ENCODE measurements at places on chromosomes 4 and X. TPM values are rescaled to one million over a fixed set of nuclear protein-coding genes. Genes with fewer than 3 reads are reported as not detected.

DNA sequence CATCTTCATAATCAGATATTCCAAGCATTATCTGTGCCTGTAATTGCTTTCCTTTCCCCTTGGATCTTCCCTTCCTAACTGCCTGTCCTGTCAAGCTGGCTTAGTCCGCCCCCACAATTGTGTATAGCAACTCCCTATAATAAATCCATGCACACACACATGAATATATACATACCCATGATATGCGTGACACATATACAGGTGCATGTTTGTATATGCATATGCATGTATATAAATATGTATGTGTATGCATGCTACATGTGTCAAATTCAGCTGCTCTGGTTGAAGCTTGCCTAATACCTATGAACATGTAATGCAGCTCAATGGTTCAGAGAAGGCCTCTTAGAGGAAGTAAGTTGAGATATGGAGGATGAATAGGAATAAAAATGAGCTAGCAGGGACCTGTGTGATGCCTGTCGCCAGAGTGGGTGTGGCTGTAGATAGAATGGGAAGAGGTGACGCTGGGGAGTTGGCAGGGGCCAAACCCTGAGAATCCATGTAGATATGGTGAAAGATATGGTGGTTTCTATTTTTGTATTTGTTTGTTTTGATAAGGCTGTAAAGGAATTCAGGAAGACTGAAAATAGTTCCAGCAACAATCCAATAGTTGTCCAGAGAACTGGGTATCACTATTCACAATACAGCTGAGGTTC is 595.0 kb upstream of the BOD1L1 start:
- no peaks in the 10 kb centered on the region for H3K36me3 ChIP-seq
- no peaks in the 10 kb centered on the region for H3K4me1 ChIP-seq
- H3K27me3 ChIP-seq: no peaks in the 10 kb centered on the region
- no peak overlapping the region for H3K27ac ChIP-seq
- no peak for DNase-seq
- no peak overlapping the region for H3K4me3 ChIP-seq

GRCh38 chrX:68355629-68355920 is 77.7 kb downstream of the OPHN1 start:
- DNase-seq: no peak
- no peaks in the 10 kb centered on the region for H3K4me1 ChIP-seq
- H3K27me3 ChIP-seq: no peaks in the 10 kb centered on the region
- H3K27ac ChIP-seq: no peak overlapping the region

Gene CXCL11
- total RNA-seq: not detected

DNA sequence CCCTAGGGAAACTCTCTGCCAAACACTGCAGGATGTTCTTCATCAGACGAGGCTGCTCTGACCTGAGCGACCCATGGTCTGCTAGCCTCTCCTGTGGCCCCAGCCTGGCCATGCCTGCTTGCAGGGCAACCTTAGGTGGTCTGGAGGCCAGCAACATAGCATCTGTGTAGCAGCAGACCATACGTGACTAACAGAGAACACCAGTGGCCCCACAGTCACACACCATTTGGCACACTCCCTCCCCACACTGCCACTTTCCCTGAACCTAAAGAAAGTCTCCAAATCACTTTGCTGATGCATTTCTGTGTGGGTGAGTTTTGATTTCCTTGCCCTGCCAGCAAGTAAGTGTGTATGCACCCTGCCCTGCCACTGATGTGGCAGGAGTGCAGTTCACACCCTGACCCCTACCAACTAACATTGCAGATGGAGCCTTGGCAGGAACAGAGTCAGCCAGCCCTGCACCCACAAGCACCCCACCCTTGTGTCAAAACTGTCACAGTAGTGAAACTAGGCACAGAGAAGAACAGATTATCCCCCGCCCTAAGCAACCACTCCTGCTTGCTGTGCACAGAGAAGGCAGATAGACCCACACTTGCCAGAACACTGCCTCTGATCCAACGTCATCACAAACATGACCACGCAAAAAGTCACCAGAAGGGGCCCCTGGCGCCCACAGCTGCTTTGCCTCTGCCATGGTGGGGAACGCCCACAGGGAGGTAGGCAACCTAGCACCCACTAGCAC is 249.1 kb downstream of the SPIN4 start:
- no peak for DNase-seq
- H3K4me1 ChIP-seq: no peaks in the 10 kb centered on the region
- H3K27me3 ChIP-seq: no peaks in the 10 kb centered on the region
- H3K27ac ChIP-seq: no peak overlapping the region
- no peaks in the 10 kb centered on the region for H3K36me3 ChIP-seq

Gene GABRQ
- total RNA-seq: not detected

Gene RADX
- 12.1 TPM for total RNA-seq

Gene HSD17B11
- 68.4 TPM for total RNA-seq

Gene ZCCHC12
- total RNA-seq: 0.16 TPM

DNA sequence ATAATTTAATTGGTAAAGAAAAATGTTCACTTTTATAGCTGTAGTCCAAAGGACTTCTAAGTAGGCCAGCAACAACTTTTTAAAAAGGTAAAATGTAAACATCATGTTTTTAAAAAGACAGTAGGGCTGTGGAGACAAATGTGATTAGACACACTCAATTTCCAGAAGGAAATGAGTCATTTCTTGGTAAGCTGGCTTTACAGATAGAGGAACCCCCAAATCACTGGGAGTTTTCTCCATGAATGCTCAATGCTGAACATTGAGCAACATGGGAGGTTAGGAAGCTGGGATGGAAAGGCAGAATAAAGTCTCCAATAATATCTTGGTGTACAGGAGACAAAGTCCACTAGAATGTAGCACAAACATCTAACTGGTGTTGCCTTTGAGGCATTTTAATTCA is 121.3 kb downstream of the NWD2 start:
- H3K4me1 ChIP-seq: no peaks in the 10 kb centered on the region
- no peak for DNase-seq
- H3K36me3 ChIP-seq: no peaks in the 10 kb centered on the region
- H3K27ac ChIP-seq: no peak overlapping the region
- H3K27me3 ChIP-seq: no peaks in the 10 kb centered on the region

Gene MAGEB17
- total RNA-seq: not detected

- no peaks in the 10 kb centered on the region for H3K36me3 ChIP-seq
- no peak overlapping the region for H3K4me3 ChIP-seq
- DNase-seq: no peak
- no peaks in the 10 kb centered on the region for H3K4me1 ChIP-seq
- no peak overlapping the region for H3K27ac ChIP-seq
Measured at GRCh38 chr4:53653484-53654053, 62.3 kb upstream of the LNX1 start.

GRCh38 chr4:81454499-81454898 is 17.2 kb downstream of the RASGEF1B start:
- no peaks in the 10 kb centered on the region for H3K27me3 ChIP-seq
- H3K4me3 ChIP-seq: no peak overlapping the region
- no peaks in the 10 kb centered on the region for H3K4me1 ChIP-seq
- H3K27ac ChIP-seq: no peak overlapping the region

Gene EVC2
- total RNA-seq: 0.27 TPM

- DNase-seq: no peak
- no peak overlapping the region for H3K27ac ChIP-seq
- H3K36me3 ChIP-seq: peaks cover 16% of the 10 kb centered on the region
- H3K4me1 ChIP-seq: no peaks in the 10 kb centered on the region
- H3K4me3 ChIP-seq: no peak overlapping the region
Measured at GRCh38 chr4:48403779-48404178, 62.5 kb downstream of the SLAIN2 start.

Gene MAGEB10
- total RNA-seq: not detected

GRCh38 chr4:1571165-1572009 is 112.7 kb downstream of the FAM53A start:
- no peak for DNase-seq
- no peaks in the 10 kb centered on the region for H3K36me3 ChIP-seq
- no peak overlapping the region for H3K27ac ChIP-seq

GRCh38 chrX:118498351-118498750 is 2.7 kb downstream of the DOCK11 start:
- H3K4me1 ChIP-seq: peaks cover 47% of the 10 kb centered on the region
- H3K36me3 ChIP-seq: peaks cover 4% of the 10 kb centered on the region
- DNase-seq: no peak

DNA sequence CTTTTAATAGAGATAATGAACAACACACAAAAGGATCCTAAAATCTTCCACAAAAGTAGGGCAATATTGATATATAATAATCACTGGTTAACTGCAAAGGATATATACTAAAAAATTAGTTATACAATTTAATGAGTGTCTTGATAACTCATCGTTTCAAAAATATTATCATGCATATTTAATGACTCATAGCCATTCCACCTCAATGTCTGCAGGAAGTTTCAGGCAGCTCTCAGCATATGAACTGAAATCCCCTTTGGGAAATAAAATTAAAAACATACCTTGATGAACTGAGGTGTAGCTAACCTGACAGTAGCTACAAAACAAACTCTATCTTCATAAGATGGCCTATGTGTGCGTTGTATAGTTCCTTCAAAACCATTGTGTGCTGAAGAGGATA is 62.9 kb downstream of the TMEM165 start:
- no peaks in the 10 kb centered on the region for H3K27me3 ChIP-seq
- no peak for DNase-seq
- H3K4me3 ChIP-seq: no peak overlapping the region
- no peaks in the 10 kb centered on the region for H3K4me1 ChIP-seq

GRCh38 chr4:76896614-76897535 is 1.1 kb downstream of the SOWAHB start:
- peak overlapping the region; percentile 49 for H3K4me3 ChIP-seq
- no peak overlapping the region for H3K27ac ChIP-seq
- no peaks in the 10 kb centered on the region for H3K36me3 ChIP-seq
- H3K4me1 ChIP-seq: no peaks in the 10 kb centered on the region

- no peak overlapping the region for H3K27ac ChIP-seq
- no peak overlapping the region for H3K4me3 ChIP-seq
- no peaks in the 10 kb centered on the region for H3K36me3 ChIP-seq
- DNase-seq: no peak
- no peaks in the 10 kb centered on the region for H3K4me1 ChIP-seq
Measured at GRCh38 chr4:156473151-156473550, 498.4 kb downstream of the PDGFC start.

Gene GPC4
- total RNA-seq: not detected

GRCh38 chrX:103439161-103439560 is 62.8 kb downstream of the BEX3 start:
- no peak overlapping the region for H3K27ac ChIP-seq
- no peak for DNase-seq
- no peaks in the 10 kb centered on the region for H3K4me1 ChIP-seq

Gene ZAR1
- total RNA-seq: not detected

- no peak overlapping the region for H3K4me3 ChIP-seq
- H3K36me3 ChIP-seq: peaks cover 5% of the 10 kb centered on the region
- no peaks in the 10 kb centered on the region for H3K4me1 ChIP-seq
- no peaks in the 10 kb centered on the region for H3K27me3 ChIP-seq
Measured at GRCh38 chr4:38982361-38983095, 49.7 kb downstream of the TMEM156 start.

- no peak overlapping the region for H3K4me3 ChIP-seq
- no peaks in the 10 kb centered on the region for H3K4me1 ChIP-seq
- no peaks in the 10 kb centered on the region for H3K36me3 ChIP-seq
Measured at GRCh38 chr4:93825551-93826216, 2.9 kb upstream of the ATOH1 start.

Gene TLR7
- 0.13 TPM for total RNA-seq

DNA sequence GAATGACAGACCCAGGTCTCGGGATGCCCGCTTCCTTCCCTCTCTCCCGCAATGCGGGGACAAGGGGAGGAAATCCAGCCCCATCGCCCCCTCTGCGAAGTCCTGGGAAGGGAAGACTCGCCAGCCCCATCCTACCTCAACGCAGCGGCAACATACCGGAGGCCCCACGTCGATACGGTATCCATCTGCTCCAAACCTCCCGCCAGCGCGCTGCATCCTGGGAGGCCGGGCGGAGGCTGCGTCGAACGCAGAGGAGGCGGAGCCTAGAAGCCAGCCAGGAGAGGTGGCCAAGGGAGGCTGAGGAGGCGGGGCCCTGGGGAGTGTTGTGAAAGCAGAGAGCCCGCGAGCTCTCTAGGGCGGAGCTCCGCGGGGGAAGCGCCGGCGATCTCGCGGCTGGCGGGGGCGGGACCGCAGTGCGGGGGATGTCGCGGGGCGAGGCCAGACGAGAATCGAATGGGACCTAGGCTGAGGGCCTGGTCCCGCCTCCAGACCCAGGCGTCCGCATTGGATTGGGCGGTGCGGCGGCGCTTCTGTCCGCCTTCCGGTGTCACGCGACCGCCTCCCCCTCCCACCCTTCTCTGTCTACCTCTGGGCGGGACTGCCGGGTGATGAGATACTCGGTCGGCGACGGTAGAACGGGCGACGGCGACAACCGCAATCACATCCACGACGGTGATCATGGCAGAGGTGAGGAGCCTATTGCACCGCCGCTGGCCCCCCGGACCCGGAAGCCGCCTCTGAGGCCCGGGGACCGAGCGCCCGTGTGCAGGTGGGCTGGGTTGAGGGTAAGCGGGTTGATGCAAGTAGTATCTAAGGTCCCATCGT is at the start of the genes FANCB and MOSPD2:
Gene FANCB (minus strand): TSS at position 219 of the 825 bp plus-strand sequence. CDS start 7,559 bp downstream, outside the sequence.
Gene MOSPD2 (plus strand): TSS at position 571 of the 825 bp plus-strand sequence. CDS start 108 bp downstream, at position 679.
- H3K4me3 ChIP-seq: peak within 1 kb of the TSS; percentile 76
- H3K27me3 ChIP-seq: no peaks in the 10 kb centered on the region
- H3K36me3 ChIP-seq: no peaks in the 10 kb centered on the region
- peak; percentile 85 for DNase-seq
- peak within 1 kb of the TSS; percentile 76 for H3K27ac ChIP-seq
- peaks cover 4% of the 10 kb centered on the region for H3K4me1 ChIP-seq

- H3K4me1 ChIP-seq: no peaks in the 10 kb centered on the region
- no peak overlapping the region for H3K4me3 ChIP-seq
- peaks cover 56% of the 10 kb centered on the region for H3K36me3 ChIP-seq
- no peak for DNase-seq
- no peaks in the 10 kb centered on the region for H3K27me3 ChIP-seq
- H3K27ac ChIP-seq: no peak overlapping the region
Measured at GRCh38 chr4:38106311-38106710, 146.1 kb downstream of the PTTG2 start.

DNA sequence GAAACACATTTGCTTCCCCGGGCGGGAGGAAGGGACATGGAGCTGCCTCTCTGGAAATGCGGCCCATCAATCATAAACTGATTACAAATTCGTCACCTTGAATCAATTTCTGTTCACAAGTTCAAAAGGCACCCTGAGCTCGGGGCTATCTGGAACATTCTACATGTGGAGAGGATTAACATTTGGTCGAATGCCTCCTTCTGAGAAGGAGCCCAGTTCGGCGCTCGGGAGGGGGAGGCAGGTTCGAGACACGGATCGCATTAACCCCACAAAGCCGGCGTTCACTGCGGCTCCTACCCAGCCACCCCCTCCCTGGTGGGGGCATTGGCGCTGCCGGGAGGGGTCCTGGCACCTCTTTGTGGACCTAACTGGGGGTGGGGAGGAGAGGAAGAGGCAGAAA is 108.0 kb downstream of the CPZ start:
- no peaks in the 10 kb centered on the region for H3K27me3 ChIP-seq
- H3K36me3 ChIP-seq: no peaks in the 10 kb centered on the region
- no peak overlapping the region for H3K27ac ChIP-seq
- no peak overlapping the region for H3K4me3 ChIP-seq

Gene NEIL3
- total RNA-seq: 2.4 TPM
